ENCODE measurements at places on chromosomes 1 and 21.

DNA sequence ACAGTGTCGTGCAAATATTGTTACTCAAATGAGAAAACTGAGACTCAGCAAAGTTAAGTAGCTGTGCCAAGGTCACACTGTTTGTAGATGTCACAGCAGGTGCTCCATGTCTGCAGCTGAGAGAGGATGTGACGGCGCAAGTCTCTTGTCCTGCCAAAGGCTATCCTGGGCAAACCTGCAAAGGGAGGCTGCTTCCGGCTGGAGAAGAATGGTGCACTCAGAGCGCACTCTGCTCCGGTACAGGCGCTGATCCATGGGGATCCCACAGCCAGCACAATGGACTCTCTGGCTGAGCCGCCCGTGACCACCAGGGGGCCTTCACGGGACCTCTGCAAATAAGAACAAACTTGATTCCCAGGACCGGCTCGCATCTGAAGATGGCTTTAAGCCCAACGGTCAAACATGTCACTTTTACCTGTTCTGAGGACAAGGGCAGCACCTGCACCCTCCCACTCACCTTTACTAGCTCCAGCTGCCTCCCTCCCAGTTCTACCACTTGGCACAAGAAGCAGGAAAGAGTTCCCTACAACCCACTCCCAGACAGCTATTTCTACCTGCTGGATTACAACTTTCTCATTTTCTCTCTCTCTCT, 21.9 kb downstream of the RD3 start:
- peak; percentile 77 for DNase-seq

- DNase-seq, result no peak
Observed at GRCh38 chr1:220655961-220656740, 34.0 kb upstream of the C1orf115 start.

DNA sequence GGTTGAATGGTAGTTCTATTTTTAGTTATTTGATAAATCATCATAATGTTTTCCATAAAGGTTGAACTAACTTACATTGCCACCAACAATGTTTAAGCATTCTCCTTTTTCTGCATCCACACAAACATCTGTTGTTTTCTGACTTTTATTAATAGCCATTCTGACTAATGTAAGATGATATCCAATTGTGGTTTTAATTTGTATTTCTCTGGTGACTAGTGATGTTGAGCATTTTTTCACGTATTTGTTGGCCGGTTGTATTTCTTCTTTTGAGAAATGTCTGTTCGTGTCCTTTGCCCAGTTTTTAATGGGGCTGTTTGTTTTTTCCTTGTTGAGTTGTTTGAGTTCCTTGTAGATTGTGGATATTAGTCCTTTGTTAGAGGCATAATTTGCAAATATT, 24.6 kb upstream of the SLC35F3 start:
- no peak for DNase-seq

DNA sequence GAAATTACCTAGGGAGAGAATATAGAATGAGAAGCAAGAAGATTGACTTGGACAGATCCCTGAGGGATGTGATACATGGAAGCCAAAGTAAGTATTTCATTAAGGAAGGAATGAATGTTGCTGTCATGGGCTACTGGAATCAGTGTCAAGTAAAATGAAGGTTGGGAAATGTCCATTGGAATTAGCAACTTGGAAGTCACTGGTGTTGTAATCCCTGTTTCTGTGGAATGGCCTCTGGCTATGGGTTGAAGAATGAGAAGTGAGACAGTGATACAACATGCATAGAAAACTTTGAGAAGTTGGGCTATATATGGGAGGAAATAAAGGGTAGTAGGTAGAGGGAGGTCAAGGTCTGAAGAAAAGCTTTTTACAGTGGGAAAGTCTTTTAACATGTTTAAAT, 54.7 kb downstream of the CCDC18 start:
- peak; percentile 62 for DNase-seq
